ENCODE measurements at places on chromosomes 1 and 21.

DNA sequence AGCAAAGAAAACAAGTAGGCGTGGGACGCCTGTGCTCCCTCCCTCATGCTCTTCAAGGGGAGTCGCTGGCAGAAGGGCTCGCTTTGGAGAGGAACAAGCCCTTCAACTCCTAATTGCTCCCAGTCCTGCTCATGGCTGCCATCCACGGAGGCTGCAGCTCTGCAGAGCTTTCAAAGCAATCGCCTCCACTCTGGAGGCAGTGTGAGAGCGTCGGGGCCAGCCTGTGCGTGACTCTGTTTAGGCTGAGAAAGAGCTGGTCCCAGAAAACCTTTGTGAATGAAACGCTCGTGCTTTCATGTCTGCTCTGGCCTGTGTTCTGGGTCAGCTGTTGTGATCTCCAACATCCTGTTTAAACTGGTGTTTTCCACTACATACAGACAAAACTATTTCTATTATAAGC, 23.9 kb upstream of the RUNX1 start:
- no peak for DNase-seq

DNA sequence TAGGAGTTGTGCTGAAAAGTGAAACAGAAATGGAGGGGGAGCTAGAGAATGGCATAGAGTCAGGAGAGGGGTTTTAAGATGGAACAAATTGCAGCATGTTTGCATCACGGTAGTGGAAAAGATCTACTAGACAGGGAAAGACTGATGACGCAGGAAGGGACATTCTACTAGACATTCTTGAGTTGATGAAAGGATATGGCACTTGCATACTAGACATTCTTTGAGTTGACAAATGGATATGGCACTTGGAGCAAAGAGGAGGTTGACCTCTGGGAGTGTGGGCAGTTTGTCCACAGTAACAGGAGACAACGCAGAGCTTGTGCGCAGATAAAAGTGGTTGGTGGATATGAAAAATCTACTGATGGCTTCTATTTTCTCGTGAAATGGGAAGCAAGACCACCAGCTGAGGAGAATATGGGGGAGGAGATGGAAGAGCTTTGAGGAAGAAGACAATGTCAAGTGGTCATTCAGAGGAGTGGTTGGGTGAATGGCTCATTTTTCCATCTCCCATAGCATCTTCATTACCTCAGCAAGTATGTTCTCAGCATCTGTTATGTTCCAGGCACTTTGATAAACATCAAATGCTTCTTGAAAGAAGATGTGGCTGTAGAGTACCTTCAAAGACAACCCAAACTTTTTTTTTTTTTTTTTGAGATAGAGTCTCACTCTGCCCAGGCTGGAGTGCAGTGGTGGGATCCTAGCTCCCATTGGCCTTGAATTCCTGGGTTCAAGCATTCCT, 2.4 kb upstream of the CTPS1 start:
- no peak for DNase-seq

GRCh38 chr1:64042331-64043100, 160.9 kb upstream of the UBE2U start:
- no peak for DNase-seq

- no peak for DNase-seq
These were observed 53.4 kb upstream of the BMP8A start for GRCh38 chr1:39438042-39438441.

DNA sequence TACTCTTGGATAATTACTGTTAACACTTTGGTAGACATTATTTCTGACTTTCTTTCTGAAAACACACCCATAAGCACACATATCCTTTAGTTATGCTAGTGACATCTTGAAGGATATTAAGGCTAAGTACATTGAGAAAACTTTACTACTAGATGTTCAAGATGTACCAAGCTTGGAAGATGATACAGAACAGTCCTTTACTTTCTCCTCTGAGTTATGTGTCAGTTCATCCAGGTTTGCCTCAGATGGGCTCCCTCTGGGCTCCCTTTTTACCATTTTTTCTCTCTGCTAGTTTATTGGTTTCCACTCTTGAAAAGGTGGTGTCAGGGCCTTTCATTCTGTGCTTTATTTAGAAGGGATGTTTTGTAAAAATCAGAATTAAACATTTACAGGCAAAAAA, 172.3 kb downstream of the S1PR1 start:
- DNase-seq: no peak

DNA sequence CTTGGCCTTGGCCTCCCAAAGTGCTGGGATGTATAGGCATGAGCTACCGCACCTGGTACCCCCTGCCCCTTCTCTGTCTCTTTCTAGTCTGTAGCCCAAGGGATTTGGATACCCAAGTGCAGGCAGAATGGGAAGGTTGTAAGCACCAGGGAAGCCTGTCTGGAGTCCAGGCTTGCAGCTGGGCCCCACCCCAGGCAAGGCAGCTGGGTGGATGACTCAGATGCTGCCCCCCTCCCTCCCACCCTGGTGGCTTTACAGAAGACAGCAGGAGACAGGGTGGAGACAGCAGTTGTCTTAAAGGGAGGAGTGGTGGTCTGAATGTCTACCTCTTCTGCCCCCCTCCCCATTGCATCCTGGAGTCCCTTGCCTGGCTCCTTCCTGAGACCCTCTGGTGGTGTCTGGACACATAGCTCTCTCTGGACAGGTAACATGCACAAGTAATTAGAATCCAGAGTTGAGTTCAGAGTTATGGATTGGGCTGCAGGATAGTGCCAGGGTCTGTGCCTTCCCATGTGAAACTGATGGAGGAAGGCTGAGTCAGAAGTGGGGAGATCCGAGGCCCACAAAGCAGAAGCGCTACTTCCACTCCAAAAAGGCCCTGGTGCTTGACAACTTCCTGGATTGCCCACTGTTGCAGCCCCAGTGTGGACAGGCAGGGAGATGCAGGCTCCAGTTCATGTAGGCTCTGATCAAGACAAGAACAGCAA, 5.1 kb downstream of the LMNA start:
- DNase-seq: no peak

GRCh38 chr1:94980582-94981574, 54.0 kb upstream of the CNN3 start:
- no peak for DNase-seq

- no peak for DNase-seq
These were observed 109.9 kb downstream of the GALNT2 start for GRCh38 chr1:230176871-230177411.

DNA sequence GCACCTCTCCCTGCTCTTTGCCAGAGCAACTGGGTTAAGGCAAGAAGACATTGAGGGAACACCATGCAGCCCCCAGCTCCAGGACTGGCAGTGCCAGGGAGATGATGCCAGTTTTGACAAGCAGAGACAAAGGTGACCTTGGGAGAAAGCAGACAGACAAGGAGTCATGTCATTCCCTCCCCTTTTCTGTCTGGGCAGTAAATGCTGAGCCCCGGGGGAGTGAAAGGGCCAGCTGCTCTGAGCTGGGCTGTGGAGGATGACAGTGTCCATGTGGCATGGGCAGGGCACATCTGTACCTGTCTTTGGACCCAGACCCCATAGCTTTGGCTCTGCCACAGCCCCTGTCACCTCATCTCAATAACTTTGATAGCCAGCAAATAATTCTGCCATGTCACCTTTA, 24.2 kb downstream of the PLEKHA6 start:
- no peak for DNase-seq

GRCh38 chr1:154760469-154760933, 109.6 kb downstream of the KCNN3 start:
- DNase-seq: peak; percentile 79

DNA sequence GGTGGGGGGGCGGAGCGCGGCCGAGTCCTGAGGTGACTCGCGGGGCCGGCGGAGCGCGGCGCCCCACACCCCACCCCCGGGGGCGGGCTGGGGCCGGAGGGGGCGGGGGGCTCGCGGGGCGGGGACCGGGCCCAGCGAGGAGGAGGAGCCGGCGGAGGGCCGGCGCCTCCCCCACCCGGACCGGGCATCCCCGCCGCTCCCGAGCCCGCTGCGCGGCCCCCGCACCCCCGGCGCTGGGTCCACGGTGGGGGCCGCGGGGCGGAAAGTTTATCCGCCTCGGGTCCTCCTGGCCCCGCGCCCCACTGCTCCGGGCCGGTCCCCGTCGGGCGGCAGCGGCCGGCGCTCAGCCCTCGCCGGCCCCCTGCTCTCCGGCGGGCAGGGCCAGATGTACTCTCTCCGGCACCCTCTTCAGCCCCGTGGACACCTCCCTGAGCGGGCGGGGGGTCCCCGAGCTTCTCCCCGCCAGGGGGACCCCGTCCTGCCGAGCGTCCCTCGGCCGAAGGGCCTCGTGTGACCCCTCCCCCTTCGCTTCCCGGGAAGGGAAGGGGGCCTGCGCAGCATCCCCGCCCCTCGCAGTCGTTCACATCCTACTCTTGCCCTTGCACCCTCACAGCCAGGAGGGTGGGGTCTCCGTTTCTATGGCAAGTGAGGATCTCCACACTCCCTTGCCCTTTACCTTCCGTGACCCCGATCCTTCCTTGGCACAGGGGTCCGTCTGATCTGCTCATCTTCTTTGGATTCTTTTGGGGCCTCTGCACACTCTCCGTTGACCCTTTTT, 663 bp downstream of the CAMTA1 start:
- no peak for DNase-seq

GRCh38 chr1:111989531-111990025, at the start of gene KCND3:
TSS of gene KCND3 (minus strand) at chr1:111989668.
- no peak for DNase-seq

DNA sequence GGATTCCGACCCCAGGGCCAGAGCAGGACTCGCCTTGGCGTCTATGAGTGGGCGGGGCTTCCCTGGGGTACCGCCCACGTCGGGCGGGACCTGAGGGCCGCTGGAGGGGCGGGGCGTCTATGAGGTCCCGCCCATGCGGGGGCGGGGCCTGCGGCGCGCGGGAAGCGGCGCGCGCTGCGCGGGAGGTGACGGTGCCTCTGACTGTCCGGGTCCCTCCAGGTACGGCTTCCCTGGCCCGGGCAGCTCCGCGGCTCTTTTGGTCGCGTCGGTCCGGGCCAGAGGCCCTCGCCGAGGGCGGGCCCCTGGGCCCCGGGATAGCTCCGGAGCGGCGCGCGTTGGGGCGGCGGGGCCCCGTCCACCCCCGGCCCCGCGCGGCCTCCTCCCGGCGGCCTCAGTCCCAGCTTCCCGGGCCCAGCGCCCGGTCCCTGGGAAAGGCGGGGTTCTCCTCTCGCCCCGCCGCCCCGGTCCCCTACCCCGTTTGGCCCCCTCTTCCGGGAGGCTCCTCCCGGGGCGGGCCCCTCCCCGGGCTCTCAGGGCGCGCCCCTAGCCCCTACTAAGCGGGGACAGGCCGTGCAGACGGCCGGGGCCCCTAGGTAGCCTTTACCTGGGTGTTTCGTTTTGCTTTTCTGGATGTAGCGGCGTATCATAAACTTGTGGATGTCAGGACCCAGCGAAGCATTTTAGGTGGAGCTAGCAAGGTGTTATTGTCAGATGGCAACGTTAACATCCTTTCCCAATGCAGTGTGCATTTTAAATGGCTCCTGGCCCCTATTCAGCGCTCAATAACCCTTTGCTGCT, at the start of gene CHAF1B:
Gene CHAF1B, plus strand, starts transcription at position 160 of the 798 bp plus-strand sequence. CDS start 745 bp downstream, outside the sequence.
- peak; percentile 79 for DNase-seq

- no peak for DNase-seq
These were observed 61.3 kb upstream of the SDC3 start for GRCh38 chr1:30969903-30970302.

DNA sequence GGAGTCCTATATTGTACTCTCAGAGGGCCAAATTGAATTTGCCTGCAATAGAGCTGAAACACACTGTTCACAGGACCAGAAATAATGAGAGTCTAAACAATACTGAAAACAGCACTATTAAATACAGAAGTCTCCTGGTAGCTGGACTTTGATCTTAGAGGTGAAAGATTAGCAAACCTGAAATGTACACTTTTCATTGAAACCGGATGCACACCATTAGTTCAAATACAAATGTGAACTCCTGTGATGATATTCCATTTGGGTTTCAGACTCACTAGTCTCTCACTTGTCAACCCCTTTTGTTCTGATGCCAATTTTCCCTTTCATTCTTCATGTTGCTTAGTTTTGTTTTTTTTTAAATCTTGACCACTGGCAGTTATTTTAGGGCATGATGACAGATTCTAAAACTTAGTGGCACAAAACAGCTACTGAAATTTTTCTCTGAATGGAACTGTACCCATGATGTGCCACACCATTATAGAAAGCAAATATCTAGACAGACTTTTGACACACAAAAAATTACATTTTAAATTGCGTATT, 5.9 kb upstream of the TNFSF4 start:
- no peak for DNase-seq

- DNase-seq: no peak
These were observed 369.1 kb upstream of the ADGRL2 start for GRCh38 chr1:81431624-81432000.

- DNase-seq: no peak
These were observed 138.8 kb upstream of the ARHGEF16 start for GRCh38 chr1:3315399-3316339.

DNA sequence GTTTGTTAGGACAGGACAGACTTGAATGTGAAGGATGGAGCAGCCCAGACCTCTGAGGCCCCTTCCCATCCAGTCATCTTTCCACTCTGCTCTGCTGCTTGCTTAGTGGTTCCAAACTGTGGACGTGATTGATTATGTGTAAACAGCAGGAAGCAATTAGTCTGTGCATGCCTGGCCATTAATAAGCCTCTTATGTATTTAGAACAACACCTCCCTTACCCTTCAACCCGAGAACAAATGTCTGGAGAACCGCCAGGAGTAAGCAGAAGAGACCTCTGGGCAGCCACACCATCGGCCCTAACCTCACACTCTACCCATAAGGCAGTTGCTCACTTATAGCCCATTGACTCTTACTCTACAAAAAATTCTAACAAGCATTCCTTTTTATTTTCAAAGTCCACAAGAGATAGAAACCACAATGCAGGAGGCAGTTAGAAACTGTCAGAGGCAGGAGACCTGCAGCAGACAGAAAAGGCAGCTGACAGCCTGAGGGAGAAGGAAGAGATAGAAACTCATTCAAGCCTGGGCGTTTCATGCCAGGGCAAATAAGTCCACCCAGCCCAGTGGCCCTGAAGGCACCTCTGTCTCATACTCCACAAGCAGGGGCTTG, 5.8 kb upstream of the EPHA8 start:
- DNase-seq: no peak

DNA sequence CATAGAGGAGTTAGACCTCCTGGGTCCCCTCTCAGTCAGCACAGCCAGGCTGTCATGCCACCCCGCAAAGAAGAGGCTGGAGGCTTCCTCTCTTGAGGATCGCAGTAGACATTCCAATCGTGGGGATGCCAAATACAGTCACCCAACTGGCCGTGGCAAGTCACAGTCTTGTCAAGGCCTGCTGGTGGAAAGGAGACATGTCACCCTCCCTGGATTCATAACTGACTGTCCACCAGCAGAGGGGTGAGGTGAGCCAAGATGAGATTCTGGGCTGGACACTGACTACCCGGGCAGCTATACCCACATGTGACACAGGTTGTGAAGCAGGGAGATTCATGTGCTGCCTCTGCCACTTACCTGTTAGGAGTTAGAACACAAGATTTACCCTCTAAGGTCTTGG, 123.5 kb upstream of the NGF start:
- DNase-seq: no peak

DNA sequence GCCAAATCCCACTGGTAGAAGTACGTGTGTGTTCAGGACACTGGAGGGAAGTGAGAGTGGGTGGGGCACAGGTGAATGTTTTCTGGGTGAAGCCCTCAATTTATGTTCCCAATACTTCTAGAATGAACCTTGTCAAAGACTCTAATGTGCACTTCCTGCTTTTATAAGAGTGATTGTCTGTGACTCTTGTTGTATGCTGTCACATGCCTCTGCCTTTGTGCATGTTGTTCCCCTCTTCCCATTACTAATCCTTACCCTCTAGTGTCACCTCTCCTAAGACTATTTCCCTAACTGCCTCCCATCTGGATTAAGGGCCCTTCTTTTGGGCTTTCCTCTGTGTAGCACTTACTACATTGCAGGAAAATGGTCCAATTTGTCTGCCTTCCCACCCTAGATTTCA, 2.5 kb upstream of the LINGO4 start:
- DNase-seq: no peak

All from stimulated activated CD4-positive, alpha-beta T cell treated with anti-CD3 and anti-CD28 coated beads, Interleukin-1b, Interleukin-23, amount 100 ng/mL, for 1 hour (primary cell).